ENCODE measurements at places on chromosomes 4 and X.
A peak's percentile ranks its signal among the peaks of the same experiment; 100 is the strongest.

DNA sequence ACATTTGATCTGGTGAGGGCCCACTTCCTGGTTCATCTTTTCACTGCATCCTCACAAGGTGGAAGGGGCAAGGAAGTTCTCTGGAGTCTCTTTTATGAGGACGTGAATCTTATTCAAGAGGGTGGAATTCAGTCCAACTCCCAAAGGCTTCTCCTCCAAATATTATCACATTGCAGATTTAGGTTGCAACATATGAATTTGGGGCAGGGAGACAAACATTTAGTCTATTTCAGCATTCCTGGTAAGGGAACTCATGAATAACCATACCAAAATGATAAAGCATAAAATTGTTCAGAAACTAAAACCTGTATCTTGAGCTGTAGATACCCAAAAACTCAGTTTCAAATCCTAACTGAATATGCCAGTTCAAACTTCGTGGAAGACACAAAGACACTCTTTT is 246.8 kb downstream of the QDPR start:
- no peak for DNase-seq

- no peak for DNase-seq
Observed at GRCh38 chrX:23885803-23886202, 21.9 kb downstream of the APOO start.

- no peak for DNase-seq
Observed at GRCh38 chr4:138560448-138560847, 318.3 kb upstream of the SLC7A11 start.

- DNase-seq = no peak
Observed at GRCh38 chrX:112211459-112211858, 128.9 kb upstream of the TRPC5 start.

- DNase-seq = no peak
Observed at GRCh38 chr4:69601065-69601464, 38.4 kb downstream of the UGT2A2 start.

DNA sequence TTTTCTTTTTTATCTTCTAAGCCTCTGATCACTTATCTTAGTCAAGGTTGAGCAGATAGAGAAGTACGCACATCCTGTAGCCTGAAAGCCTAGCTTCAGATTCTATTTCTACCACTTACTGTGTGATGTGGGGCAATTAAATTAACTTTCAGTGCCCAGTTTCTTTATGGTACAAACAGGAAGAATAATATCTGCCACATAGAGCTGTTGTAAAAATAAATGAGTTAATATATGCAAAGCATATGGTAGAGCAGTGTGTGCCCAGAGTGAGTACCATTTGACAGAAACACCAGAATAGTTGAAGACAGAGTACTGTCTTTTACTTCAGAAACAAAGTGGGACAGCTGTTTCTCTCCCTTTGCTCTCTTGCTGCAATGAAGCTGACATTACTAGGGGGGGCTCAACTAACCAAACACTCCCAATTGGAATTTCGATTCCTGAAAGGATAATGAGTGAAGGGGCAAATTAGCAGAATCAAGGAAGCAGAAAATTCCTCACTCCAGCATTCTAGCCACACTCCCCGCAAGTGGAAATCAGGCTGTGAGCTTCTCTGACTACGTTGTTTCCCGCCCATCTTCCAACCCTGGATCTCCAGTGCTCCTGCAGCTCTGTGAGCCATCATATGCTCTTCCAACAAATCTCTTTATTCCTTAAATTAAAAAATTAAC is 80.4 kb downstream of the MAPK10 start:
- DNase-seq = no peak

- no peak for DNase-seq
Observed at GRCh38 chr4:110849461-110849860, 226.6 kb upstream of the PITX2 start.

DNA sequence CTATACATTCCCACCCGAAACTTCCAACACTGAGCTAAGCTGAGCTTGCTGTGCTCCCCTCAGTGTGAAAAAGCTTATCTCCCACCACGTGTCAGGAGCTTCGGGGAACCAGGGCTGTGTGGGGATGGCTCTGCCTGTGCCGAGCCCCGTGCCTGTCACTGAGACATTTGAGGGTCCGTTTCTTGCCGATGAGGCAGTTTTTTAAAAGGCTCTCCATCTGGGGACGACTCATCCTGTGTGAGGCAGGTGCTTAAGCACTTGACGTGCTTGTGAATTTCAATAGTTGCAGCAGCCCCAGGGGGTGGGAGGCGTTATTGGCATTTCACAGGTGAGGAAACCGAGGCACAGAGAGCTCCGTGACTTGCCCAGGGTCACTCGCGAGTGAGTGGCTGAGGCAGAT is 151.8 kb downstream of the STOX2 start:
- no peak for DNase-seq

GRCh38 chr4:148068065-148068911 is 336.4 kb downstream of the ARHGAP10 start:
- DNase-seq = no peak

- DNase-seq = no peak
Observed at GRCh38 chr4:83606898-83607297, 71.0 kb downstream of the GPAT3 start.

DNA sequence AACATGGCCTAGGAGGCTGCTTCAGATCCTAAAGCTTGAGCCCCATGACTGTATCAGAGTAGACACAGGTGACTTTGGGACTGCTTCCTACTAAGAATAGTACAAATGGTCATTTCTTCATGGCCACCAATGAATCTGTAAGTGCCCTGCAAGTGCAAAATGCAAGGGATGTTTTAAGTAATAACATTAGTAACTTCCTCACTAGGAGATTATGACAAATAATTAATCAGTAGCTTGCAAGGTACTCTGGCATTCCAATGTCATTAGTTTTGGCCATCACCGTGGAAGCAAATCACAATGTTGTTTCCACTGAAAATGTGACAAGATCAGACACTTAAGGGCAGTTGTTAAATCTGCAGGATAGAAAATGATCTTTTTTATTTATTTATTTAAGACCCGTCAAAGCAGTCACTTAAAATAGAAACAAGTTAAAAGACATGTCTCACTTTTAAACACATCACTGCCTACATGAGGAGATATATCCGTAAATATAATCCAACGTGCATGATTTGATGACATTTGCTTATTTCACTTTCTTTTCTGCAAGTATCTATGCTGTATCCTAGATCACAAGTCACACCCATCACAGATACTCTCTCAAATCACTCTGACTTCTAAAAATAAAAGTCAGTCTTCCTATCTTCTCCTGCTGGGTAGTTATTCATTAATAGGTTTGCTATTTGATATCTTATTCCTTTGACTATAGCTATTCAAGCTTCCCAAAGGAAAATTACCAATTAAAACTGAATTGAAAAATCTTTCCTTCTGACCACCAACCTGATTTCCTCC is 400.6 kb downstream of the IL15 start:
- no peak for DNase-seq

- DNase-seq = peak; percentile 38
Observed at GRCh38 chrX:48083212-48083611, 11.8 kb upstream of the ZNF630 start.

- no peak for DNase-seq
Observed at GRCh38 chrX:38560776-38561125, 591 bp upstream of the TSPAN7 start.

GRCh38 chr4:4492161-4492847 is 49.5 kb downstream of the STX18 start:
- no peak for DNase-seq

DNA sequence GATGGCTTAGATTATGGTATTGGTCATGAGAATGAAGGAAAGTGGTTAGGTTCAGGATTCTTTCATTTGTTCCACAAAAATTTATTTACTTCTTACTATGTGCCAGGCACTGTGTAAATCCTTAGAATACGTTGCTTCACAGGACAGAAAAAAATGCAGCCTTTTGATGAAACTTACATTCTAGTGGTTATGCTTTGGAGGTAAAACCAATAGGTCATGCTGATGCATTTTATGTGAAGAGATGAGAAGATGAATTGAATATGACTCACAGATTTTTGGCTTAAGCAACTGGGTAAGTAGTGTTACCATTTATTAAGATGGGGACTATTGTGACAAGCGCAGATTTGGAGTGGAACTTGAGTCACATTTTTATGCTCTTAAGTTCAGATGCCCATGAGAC is 165.3 kb downstream of the GLRA2 start:
- DNase-seq = no peak

GRCh38 chr4:98638661-98639060 is 19.8 kb downstream of the TSPAN5 start:
- no peak for DNase-seq

DNA sequence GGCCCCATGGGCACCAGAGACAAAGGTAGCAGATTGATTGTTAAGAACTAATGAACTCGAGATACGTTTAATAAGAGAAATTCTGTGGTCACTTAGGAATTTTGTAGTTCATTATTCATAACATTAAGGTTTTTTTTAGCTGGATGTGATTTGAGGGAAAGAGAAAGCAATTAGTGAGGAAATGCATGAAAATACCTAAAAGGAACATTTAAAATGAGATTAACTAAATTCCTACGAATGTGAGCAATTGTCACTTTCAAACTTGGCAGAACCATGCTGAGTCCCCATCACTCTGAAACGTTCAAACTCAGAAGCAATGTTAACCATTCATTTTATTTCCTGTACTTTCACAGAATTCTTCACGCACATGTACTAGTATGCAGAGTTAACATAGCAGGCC is 5.9 kb downstream of the PRMT9 start:
- no peak for DNase-seq

DNA sequence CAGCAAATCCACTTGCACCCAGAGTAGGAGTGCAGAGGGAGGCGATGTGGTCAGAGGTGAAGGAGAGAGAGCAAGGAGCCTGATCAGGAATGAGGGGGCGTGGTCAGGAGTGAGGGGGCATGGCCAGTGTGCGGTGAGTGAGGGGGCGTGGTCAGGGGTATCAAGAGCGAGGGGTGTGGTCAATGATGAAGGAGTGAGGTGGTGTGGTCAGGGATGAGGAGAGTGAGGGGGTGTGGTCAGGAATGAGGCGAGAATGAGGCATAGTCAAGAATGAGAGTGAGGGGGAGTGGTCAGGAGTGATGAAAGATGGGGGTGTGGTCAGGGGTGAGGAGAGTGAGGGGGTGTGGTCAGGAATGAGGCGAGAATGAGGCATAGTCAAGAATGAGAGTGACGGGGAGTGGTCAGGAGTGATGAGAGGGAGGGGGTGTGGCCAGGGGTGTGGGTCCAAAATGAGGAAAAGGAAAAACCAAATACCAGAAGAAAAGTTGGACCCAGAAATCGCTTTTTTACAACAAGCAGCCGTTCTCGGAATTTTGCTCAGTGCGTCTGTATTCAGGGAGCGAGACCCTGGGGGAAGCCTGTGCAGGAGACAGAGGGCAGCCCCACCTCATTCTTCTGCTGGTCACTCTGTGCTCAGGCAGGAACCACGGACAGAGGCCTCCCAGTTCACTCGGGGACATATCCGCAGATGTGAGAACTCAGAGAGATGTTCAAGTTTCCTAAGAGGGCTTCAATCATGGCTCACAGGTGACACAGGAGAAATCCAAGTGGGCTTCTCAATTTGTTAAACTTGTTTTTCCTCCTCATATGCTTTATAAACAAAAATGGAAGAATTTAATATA is 47.5 kb downstream of the MAGEA1 start:
- DNase-seq = no peak
